ENCODE measurements at places on chromosomes 4 and X. TPM values are rescaled to one million over a fixed set of nuclear protein-coding genes. Genes with fewer than 3 reads are reported as not detected.
A peak's percentile ranks its signal among the peaks of the same experiment; 100 is the strongest.

GRCh38 chr4:67342291-67342690 lies 203.0 kb downstream of the CENPC start:
- H3K27me3 ChIP-seq = no peaks in the 10 kb centered on the region
- no peaks in the 10 kb centered on the region for H3K4me1 ChIP-seq
- no peaks in the 10 kb centered on the region for H3K36me3 ChIP-seq
- no peak overlapping the region for H3K4me3 ChIP-seq

LDOC1 gene
- polyA plus RNA-seq = 2.5 TPM

DNA sequence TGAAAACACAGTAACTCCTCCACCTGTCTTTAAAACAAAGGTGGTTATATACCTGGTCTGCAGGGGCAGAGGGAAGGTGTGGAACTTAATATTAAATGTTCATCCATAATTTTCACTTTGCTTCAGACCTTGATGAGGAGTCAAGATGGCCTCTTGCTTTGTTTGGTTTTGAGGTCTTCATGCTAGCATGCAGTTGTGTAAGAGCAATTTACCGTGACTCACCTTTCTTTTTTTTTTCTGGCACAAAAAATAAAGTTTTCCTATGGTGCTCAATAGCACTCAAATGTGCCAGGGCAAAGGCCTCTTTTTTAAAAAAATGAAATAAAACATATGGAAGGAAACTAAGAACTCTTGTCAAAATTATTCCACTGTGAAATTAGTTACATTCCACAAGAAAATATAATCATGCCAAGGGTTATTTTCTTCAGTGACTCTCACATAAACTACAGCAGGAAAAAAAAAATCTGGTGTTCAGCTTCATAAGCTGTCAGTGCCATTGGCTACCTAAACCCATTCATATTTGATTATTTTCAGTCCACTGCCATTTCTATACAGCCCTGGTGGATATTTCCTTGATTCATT lies 128.2 kb downstream of the SLC7A11 start:
- no peaks in the 10 kb centered on the region for H3K27me3 ChIP-seq
- H3K4me3 ChIP-seq = no peak overlapping the region
- H3K36me3 ChIP-seq = no peaks in the 10 kb centered on the region
- H3K4me1 ChIP-seq = no peaks in the 10 kb centered on the region

DNA sequence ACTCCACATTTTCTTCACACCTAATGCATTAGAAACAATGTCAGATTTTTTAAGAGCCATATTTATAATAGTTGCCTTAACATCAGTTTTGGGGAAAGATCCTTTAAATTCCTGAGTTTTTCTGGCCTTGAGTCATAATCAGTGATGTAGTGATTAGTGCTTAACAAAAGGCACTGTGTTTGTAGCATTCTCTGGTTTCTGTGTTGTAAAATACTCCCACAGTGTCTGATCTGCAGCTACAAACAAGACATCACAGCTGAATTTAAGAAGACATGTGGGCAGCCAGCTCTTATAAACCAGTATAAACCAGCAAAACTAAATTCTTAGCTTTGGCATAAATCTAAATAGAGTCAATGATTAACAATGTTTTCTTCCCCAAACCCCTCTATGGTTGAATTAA lies 233.8 kb downstream of the FSTL5 start:
- no peak overlapping the region for H3K27ac ChIP-seq
- DNase-seq = no peak
- no peak overlapping the region for H3K4me3 ChIP-seq
- no peaks in the 10 kb centered on the region for H3K4me1 ChIP-seq
- no peaks in the 10 kb centered on the region for H3K36me3 ChIP-seq

DNA sequence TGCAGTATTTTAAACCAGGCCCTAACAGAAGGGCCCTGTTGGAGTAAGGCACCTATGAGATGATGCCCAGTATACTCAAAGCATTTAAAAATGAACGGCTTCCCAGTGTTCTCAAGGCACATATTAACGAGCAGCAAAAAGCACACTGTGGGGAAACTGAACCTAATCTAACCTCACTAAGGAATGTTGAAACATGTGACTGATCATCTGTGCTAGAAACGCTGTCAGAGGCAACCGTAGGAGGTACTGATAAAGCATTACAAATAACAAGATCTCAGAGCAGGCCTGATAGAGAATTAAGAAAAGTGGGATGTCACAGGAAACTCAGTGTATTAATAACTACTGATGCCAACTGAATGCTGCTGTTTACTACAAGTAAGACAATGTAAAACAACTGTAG lies 24.0 kb downstream of the ASB9 start:
- DNase-seq = no peak
- H3K27me3 ChIP-seq = peaks cover 3% of the 10 kb centered on the region
- H3K4me3 ChIP-seq = no peak overlapping the region
- H3K4me1 ChIP-seq = no peaks in the 10 kb centered on the region
- no peaks in the 10 kb centered on the region for H3K36me3 ChIP-seq

CTAG2 gene
- not detected for polyA plus RNA-seq

GRCh38 chrX:68506649-68507048 lies 7.8 kb downstream of the YIPF6 start:
- peaks cover 8% of the 10 kb centered on the region for H3K36me3 ChIP-seq
- peak overlapping the region; percentile 21 for H3K27ac ChIP-seq
- H3K27me3 ChIP-seq = no peaks in the 10 kb centered on the region
- no peak for DNase-seq
- H3K4me1 ChIP-seq = peaks cover 23% of the 10 kb centered on the region
- no peak overlapping the region for H3K4me3 ChIP-seq

DNA sequence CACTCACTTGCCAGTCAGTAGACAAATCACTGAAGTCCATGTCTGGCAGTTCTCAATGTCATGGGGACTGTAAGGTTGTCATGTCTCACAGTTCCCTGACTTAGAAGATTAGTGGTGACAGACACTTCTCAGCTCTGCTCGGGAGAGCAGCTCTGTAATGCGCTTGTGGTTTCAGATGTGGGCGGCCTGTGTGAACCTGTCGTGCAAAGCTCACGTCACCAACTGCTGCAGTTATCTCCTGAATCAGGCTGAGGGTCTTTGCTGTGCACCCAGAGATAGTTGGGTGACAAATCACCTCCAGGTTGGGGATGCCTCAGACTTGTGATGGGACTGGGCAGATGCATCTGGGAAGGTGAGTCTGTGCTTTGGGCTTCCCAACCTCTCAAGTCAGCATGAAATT lies at the start of gene IL9R:
Gene IL9R (plus strand): TSS at position 261 of the 400 bp plus-strand sequence. CDS start 64 bp downstream, at position 325.
- H3K4me3 ChIP-seq = no peak within 1 kb of the TSS
- H3K27ac ChIP-seq = no peak within 1 kb of the TSS
- no peak for DNase-seq
- no peaks in the 10 kb centered on the region for H3K27me3 ChIP-seq
- H3K36me3 ChIP-seq = no peaks in the 10 kb centered on the region

DNA sequence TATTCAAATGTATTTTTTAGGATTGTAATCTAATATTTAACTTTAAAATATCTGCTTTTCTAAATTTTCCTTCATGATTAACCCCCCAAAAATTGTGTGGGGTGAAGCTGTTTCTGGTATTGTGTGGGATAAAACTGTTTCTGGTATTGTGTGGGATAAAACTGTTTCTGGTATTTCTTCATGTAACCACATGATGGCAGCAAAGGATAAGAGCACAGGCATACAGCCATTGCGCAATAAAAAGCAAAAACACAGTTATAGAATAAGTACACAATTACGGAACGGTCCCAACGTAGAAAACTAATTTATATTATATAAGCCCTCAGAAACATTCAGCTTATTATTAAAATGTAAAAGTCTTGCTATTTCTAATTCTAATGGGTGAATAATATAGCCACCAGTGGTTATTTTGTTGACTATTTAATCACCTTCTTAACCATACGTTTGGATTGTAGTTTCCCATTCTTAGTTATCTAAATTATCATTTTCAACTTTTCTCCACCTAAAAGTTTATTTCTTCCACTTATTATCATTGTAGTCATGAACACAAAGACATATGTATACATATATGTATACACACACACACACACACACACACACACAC lies 333.9 kb upstream of the FSTL5 start:
- H3K4me3 ChIP-seq = peak overlapping the region; percentile 42
- no peak overlapping the region for H3K27ac ChIP-seq
- H3K36me3 ChIP-seq = no peaks in the 10 kb centered on the region

DNA sequence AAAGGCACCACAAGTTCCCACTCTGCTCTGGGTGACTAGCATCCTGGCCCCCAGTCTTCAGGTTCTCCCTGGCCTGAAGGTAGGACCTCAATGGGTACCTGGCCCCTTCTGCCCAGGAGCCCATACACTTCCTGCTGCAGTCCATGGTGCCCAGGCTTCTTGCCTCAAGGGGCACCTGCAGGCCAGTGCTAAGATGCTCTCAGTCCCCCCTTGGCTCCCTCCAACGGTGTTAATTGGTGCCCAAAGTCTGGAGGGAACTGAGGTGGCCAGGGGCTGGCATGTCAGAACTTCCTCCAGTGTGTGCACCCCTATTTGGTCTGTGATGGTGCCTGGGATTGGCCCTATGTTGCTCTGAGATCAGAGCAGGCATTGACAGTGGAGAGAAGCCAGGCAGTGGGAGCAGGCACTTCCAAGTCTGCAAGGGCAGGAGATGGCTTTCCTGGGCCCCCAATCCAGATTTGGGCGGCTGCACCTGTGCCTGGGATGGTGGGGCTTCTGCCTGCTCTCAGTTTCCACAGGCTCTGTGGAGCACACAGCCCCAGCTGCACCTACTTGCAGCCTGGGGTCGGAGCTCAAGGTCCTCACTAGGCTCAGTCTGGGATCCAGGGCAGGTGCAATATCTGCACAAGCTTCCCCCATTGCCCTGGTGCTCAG lies 301.6 kb downstream of the FAM47B start:
- no peak for DNase-seq
- no peak overlapping the region for H3K4me3 ChIP-seq
- no peak overlapping the region for H3K27ac ChIP-seq

CD99L2 gene
- 62.7 TPM for polyA plus RNA-seq

GRCh38 chr4:108851366-108851765 lies 88.5 kb upstream of the ETNPPL start:
- no peaks in the 10 kb centered on the region for H3K4me1 ChIP-seq
- H3K4me3 ChIP-seq = no peak overlapping the region
- no peaks in the 10 kb centered on the region for H3K36me3 ChIP-seq
- no peaks in the 10 kb centered on the region for H3K27me3 ChIP-seq
- H3K27ac ChIP-seq = no peak overlapping the region
- DNase-seq = no peak

DNA sequence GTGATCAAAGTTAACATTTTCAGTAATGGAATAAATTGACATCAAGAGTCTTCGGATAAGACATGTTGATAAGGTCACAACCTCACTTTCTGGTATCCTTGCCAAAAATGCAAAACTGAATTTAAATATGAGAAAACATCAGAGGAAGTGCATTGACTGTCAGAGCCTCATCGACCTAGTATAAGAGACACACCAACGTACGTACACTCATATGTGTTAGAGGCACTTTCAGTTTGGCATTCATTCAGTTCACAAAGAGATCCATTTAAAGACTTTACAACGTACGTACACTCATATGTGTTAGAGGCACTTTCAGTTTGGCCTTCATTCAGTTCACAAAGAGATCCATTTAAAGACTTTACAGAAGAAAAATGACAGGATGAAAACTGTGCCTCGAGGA lies 280.3 kb downstream of the INPP4B start:
- no peaks in the 10 kb centered on the region for H3K4me1 ChIP-seq
- H3K36me3 ChIP-seq = no peaks in the 10 kb centered on the region
- DNase-seq = no peak
- H3K4me3 ChIP-seq = no peak overlapping the region
- no peak overlapping the region for H3K27ac ChIP-seq
- no peaks in the 10 kb centered on the region for H3K27me3 ChIP-seq

GRCh38 chrX:132532913-132533312 lies 44.1 kb upstream of the MBNL3 start:
- H3K4me1 ChIP-seq = no peaks in the 10 kb centered on the region
- H3K4me3 ChIP-seq = no peak overlapping the region
- H3K36me3 ChIP-seq = no peaks in the 10 kb centered on the region
- H3K27ac ChIP-seq = no peak overlapping the region
- DNase-seq = no peak
- H3K27me3 ChIP-seq = no peaks in the 10 kb centered on the region

DNA sequence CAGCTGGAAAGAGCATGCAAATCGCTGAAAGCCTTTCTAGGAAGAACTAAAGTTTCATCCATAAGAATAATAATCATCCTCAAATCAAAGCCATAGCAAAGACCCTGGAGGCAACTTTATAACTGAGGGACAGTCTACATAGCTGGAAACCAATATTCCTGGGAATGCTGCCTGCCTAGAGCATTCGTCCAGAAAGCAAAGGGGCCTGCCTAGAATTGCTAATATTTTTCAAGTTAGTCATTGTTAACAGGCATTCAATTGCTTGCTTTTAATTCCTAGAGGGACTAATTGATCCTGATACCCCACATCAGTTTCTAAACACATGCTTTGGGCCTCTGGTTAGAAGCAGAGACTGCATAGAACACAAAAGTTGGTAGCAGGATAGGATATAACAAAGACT lies 4.2 kb upstream of the PPARGC1A start:
- H3K4me1 ChIP-seq = no peaks in the 10 kb centered on the region

STAP1 gene
- polyA plus RNA-seq = not detected

USP26 gene
- polyA plus RNA-seq = not detected

DNA sequence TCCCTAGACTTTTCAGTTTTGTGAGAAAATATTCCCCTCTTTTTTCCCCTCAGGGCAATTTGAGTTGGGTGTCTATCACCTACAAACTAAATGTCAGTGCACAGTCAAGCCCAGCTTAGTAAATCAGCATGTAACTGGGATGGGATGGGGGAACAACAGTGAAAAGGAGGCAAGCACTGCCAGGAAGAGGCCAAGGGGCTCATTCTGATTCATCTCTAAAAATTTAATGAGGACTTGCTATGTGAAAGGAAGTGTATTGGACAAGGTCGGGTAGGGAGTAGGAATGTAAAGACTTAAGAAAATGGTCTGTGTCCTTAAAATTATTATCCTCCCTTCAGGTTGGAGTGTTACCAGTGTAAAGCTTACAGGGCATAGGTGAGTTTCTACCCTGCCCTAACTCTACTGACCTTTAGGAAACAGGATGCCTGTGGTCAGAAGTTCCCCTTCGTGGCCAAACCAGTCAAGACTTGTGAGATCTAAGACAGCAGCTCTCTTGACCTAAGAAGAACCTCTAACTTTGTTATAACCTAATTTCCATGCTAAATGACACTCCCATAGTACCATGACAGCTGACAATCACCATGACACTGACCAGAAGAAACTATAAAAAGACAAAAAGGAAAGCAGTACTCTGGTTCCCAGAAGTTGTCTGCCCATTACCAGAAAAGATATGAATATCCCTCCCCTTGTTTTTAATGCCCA lies 194.4 kb upstream of the LDB2 start:
- H3K27ac ChIP-seq = no peak overlapping the region
- H3K27me3 ChIP-seq = no peaks in the 10 kb centered on the region
- no peaks in the 10 kb centered on the region for H3K4me1 ChIP-seq
- H3K4me3 ChIP-seq = no peak overlapping the region

All from psoas muscle (tissue), 8 donors.